ENCODE measurements at places on chromosomes 3 and 15.

GRCh38 chr3:188021041-188021440 is 132.9 kb upstream of the LPP start:
- no peak for DNase-seq

DNA sequence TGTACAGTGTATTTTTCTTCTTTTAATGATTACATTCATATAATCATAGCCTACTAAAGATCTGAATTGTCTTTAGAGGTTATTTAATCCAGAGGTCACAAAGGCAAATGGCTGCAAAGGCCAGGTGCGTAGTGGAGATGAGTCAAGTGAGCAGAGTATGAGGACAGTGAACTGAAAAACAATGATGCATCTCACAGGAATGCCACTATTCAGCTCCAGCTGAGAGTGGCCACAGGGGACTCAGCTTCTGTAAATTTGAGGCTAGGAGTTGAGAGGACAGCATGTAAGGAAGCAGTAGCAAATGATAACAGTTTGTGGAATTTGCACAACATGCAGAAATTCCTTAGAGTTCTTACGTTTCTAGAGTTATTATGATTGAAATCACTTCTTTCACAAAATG is 50.4 kb downstream of the COL6A5 start:
- DNase-seq: no peak

- DNase-seq: no peak
Observed at GRCh38 chr15:29331669-29332068, 62.0 kb upstream of the NSMCE3 start.

DNA sequence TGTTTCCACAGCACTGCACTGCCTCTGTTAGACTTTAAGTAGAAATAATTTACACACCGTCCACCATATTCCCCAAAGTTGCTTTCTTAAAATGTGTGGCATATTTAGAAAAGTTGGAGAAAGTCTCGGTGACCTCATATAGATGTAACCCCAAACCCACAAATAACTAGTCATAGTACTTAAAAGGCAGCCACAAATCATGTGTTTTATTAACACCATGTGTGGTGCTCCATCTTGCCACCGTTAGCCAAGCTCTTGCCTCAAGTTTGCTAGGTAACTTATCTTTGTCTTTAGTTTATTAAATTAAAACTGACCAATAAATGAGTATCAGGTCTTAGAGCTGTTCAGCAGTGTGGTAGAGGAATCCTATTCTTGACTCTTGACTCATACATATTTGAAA is 257.9 kb downstream of the UBE2E2 start:
- no peak for DNase-seq
